Muscle of back (tissue), 13 donors: ENCODE measurements at places on chromosomes 6 and 20.

DNA sequence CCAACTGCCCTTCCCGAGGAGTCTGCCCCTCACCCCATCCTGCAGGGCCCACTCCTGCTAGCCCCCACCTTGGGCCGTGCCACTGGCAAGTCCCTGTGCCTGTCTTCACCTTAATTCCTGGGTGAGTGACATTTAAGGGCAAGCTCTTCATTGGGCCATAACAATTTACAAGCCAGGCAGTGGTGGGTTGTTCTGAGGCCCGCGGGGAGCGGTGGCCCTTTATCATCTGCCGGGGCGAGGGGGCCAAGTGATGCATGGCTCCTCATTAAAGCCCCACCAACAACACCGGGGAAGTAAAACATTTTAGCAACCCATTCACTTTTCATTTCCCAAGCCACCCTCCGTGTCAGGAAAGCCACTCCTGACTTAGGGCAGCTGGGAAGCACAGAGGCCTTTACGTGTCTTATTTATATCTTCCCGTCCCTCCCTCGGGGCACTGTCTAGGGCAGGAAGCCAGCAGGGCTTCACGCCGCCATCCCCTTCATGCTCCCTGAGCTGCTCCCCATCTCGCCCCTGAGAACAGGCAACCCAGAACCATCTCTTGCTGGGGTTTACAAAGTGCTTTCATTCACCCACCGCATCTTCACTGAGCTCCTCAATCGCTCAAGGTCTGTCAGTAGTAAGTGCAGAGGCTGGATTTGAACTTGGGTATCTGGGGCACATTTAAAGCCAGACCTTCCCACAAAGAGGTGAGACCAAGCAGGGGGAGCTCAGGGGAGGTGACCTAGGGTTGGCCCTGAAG lies 55.5 kb upstream of the CCDC167 start:
- no peak for DNase-seq

DNA sequence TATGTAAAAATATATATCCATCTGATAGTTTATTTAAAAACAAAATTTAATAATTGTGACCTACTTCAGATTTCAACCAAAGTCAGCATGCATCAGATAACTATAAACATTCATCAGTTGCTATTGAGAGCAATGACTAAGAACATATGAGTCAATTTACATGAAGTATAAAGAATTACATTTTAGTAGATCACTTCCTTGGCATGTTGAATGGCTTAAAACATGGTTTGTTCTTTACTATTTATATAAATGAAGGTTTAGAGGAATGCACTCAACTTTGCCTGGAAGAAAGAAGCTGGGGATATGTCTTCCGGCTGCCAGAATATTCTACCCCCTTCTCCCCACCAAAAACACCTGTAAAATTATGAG lies 6.4 kb upstream of the FAM217A start:
- DNase-seq = no peak

DNA sequence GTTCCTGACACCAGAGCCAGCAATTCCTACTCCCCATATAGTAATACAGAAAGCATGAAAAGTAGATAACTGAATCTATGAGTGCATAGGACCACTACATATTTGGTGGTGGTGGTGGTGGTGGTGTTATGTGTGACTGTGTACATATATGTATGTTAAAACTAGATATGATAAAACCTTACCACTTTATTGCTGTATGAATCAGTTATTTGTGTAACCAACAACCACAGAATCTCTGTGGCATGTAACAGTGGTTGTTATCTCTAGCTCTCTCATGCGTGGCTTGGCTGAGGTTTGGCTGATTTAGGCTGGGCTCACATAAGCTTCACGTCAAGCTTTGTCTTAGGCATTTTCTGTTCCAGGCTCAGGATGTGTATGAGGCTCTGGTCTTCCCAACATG lies 55.7 kb downstream of the PLCB1 start:
- no peak for DNase-seq

DNA sequence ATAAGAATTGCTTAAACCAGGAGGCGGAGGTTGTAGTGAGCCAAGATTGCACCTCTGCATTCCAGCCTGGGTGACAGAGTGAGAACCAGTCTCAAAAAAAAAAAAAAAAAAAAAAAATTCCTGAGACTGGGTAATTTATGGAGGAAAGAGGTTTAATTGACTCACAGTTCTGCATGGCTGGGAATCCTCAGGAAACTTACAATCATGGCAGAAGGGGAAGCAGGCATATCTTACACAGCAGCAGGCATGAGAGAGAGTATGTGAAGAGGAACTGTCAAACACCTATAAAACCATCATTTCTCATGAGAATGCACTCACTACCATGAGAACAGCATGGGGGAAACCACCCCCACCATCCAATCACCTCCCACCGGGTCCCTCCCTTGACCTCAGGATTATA lies 1.8 kb upstream of the FKBP1A start:
- DNase-seq = no peak

DNA sequence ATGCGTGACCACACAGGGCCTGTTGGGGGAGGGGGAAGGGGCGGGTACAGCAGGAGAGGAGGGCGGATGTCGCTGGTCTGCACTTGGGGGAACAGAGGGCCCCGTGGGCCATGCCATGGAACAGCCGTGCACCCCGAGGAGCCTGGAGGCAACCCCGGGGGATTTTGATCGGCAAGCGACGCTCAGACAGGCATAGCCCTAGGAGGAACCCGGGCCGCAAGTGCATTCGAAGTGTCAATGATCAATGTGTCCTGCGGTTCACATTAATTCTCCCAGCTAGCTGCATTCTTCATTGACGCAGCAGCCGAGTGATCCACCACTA lies 772.8 kb upstream of the DEFB115 start:
- no peak for DNase-seq

GRCh38 chr6:67870321-67870720 lies 764.8 kb upstream of the ADGRB3 start:
- DNase-seq = no peak

GRCh38 chr6:3669916-3670315 lies 81.6 kb downstream of the PXDC1 start:
- DNase-seq = no peak

DNA sequence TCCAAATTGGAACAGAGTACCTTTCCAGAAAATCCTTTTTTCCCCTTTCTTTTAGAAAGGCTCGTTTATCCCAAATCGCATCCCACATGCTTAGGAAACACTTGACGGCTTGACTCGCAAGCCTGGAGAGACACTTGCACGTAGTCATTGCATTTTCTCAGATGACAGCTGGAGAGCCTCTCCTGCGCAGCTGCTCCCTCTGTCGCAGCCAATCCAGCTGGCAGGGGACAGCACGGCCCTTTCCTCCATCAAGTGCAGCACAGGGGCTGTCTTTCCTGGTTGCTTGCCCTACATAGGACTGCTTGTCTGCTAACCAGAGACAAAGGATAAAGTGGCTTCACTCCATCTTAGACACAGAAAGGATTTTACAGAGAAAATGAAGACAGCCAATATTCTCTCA lies 77.6 kb upstream of the RGS17 start:
- peak; percentile 30 for DNase-seq

DNA sequence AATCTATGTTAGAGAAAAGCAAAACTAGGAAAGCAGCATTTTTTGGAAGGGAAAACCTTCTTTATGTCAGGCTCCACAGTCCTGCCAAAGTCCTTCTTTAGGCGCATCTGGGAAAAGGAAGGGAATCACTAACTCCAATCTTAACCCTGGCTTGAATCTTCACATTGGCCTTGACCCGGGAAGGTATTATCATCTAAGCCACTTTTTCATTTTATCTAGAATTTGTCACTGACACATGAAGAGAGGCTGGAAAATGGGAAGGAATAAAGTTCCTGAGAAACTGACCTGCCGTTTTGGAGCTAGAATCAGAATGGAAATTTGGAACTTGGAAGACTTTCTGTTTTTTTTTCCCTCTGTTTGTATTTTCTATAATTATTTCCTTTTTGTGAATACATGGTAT lies 53.4 kb upstream of the UTRN start:
- peak; percentile 51 for DNase-seq

DNA sequence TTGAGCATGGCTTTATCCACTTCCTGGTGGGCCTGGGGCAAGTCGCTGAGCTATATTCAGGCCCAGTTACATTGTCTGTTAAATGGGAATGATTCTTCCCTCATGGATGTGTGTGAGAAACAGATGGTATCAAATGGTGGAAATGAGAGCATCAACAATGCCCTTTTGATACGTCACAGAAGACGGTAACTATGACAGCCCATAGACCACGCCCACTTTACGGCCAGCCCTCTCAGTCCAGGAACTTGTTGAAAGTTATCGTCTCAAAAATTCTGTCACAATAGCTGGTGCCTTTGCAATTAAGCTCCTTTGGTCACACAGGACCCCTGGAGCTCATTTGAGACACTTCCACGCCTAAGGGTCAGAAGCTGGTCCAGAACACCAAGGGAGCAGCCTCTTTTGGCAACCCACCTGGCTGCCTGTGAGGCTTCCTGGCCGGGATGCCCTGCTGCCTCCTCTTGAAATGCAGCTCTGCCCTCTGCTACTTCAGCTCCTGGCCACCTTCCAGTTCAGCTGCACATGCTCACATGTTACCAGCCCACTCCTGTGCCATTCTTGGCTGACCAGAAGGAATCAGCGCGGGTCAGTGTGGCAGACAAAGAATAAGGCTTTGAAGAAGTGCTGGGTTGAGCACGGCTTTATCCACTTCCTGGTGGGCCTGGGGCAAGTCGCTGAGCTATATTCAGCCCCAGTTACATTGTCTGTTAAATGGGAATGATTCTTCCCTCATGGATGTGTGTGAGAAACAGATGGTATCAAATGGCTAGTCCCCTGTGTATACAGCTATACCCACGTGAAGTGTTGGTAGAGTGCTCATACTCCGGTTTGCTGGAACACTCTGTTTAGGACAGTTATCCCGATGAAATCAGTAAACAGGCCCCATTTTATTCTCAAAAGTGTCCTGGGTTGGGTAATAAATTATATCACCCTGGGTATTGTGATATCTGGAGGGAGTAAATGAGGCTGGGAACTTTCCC lies 199.2 kb upstream of the SUPT3H start:
- no peak for DNase-seq

GRCh38 chr6:112931832-112932231 lies 584.7 kb downstream of the RFPL4B start:
- DNase-seq = peak; percentile 78

- no peak for DNase-seq
Measured at GRCh38 chr6:514396-514978, 122.9 kb downstream of the IRF4 start.

DNA sequence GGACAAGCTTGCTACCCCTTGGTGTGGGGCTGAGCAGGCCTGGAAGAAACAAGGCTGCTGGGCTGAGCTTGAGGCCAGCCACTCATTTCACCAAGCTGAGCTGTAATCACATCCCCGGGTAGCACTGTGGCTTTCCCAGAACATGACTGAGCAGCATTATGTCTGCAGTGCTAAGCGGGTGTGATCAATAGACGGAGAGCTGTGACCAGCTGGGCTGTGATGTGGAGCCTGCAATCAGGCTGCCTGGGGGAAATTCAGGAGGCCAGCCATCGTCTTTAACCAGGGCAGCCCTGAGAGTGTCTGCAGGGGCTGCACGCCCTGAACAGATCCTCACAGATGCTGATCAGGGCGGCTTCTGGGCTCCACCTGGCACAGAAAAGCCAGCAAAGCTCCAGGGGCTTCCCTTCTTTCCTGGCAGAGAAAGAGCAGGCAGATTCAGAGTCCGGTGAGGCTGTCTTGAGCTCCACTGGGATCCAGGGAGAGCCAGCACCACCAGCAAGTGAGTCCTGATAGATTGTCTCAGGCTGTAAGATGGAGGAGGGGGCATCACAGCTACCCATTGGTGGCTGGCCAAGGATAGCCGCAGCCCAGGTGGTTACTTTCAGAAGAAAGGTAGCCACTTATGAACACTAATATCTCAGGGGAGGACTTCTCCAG lies 165.9 kb downstream of the NRN1 start:
- no peak for DNase-seq

- no peak for DNase-seq
Measured at GRCh38 chr20:20227013-20227571, 140.8 kb upstream of the INSM1 start.

- no peak for DNase-seq
Measured at GRCh38 chr6:116289876-116290275, 10.1 kb upstream of the TSPYL1 start.

DNA sequence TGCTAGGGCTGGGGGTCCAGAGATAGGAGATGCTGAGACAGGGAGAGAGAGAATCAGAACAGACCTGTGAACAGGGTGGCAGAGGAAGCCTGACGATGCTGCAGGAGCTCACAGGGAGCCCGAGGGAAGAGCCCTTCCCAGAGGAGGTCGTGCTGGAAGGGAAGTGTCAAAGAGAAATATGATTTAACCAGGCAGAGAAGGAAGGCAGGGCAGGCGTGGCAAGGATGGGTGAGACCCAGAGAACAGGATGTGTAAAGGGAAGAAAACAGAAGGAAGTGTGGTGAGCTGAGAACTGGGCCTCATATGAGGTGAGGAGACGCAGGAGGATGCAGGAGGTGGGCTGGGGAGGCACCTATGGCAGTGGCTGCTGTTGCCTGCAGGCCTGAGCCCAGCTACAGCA lies 105.6 kb downstream of the ZDHHC14 start:
- DNase-seq = no peak

DNA sequence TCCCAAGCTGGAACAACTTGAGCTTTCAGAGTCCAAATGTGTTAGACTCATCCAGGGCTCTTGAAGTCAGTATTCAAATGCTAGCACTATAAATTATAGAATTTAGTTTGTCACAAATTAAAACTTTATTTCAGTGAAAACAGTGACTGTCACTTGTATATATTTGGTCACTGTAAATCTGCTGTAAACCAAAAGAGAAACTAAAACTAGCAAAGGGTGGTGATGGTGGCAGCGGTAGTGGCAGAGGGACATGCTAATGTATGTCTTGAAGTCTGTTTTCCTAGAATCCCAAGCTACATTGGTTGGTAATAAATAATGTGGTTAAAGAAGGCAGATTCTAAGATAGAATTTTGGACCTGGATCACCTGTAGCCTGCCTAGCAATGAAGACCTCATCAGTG lies 140.4 kb upstream of the CENPW start:
- DNase-seq = no peak

DNA sequence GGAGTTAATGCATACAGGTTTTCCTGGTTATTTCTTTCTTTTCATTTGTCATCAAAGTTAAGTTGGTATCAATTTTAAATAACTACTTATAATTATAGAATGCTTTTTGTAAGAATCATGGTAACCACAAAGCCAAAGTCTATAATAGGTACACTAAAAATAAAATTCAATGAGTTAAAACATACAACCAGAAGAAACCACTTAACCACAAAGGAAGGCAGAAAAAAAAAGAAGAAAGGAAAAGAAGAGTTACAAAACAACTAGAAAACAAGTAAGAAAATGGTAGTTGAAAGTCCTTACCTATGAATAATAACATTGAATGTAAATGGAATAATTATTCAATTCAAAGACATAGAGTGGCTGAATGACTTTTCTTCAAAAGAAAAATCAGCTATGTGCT lies 45.6 kb downstream of the THBS2 start:
- DNase-seq = no peak
